ENCODE measurements at places on chromosomes 7 and 10. TPM values are rescaled to one million over a fixed set of nuclear protein-coding genes. Genes with fewer than 3 reads are reported as not detected.
A peak's percentile ranks its signal among the peaks of the same experiment; 100 is the strongest.

DNA sequence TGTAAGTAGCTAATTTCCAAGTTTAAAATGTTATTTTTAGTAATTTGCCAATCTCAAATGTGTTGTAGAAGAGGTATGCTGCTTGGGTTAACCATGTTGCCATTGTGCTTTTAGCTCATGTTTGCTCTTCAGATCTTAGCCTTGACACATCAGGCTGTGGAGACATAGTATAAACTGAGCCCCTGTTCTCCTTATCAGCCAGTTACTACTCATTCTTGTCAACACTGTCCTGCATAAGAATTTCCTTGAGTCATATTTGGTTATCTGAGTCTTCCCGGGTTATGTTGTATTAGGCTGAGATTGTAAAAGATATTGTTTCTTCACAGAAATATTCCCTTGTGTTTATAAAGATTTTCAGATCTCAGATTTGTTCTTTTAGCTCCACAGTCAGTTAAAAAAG lies 4.1 kb downstream of the SSBP1 start:
- no peak for DNase-seq

- no peak for DNase-seq
These were observed 14.2 kb upstream of the NT5C3A start for GRCh38 chr7:33076737-33077136.

GRCh38 chr10:970311-971149 lies 17.7 kb upstream of the GTPBP4 start:
- peak; percentile 50 for DNase-seq

- DNase-seq = peak; percentile 80
These were observed 6.1 kb downstream of the GSTO2 start for GRCh38 chr10:104274762-104275721.

DNA sequence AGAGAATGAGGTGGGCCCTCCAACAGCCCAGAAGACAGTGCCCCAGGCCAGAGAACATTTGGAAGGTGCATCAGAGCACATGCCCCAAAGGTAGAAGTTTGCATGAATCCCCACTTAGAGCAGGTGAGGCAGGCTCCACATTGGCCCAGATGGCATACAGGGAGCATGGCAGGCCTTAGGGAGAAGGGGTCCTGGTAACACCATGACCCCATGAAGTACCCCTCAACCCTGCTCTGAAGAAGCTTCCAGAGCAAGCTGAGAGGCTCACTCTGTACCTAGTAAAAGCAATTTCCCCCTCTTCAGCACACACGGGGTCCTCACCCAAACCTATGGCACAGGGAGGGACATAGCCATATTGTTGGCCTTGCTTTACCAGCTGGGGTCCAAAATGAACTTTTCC lies 162.6 kb downstream of the BUB3 start:
- no peak for DNase-seq

- no peak for DNase-seq
These were observed 60.2 kb upstream of the PODXL start for GRCh38 chr7:131616487-131617200.

DNA sequence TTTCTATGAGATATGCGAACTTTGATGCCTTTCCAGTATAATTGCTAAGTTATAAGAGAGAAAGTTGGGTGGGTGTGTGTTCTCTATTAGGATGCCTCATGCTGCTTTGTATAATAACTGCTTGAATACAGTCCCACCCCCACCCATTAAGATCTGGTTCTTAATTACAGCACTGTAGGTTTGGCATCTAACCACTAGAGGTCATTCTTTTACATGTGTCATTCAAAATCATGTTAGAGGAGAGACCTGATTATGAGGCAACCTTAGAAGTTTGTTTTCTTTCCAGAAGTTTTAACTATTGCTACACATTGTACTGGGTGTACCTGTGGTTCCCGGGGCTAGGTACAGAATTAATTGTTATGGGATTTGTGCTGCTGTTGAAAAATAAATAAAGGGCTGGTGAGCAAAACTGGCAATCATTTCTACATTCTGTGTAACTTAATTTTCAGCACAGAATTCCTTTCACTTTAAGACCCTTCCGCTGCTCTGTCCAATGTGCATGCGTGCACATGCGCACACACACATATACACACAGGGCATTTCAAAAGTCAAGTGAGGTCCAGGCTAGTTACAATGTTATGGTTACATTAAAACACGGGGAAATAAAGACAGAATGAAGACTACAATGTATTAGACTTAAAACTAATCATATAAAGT lies 1156.3 kb downstream of the SORCS3 start:
- no peak for DNase-seq

DNA sequence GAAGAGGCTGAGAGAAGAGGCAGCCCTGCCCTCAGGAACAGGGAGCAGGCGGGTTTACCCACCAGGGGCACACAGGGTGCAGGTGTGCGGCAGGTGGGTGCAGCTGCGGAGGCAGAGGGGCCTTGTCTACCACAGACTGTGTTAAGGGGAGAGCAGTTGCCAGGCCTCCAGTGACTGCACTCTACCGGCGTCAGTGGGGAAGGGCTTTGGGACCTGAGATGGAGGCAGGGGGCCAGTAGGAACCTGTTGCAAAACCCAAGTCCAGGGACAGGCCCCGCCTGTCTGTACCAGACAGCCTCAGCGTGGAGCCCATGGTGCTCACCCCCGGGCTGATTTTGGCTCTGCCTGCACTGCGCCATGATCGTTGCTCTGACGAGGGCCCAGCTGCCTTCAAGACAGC lies 507.6 kb upstream of the FOXK1 start:
- DNase-seq = no peak

GRCh38 chr10:9895453-9895852 lies 1122.2 kb upstream of the CELF2 start:
- DNase-seq = no peak

GRCh38 chr7:47666164-47666862 lies 84.4 kb upstream of the TNS3 start:
- no peak for DNase-seq

DNA sequence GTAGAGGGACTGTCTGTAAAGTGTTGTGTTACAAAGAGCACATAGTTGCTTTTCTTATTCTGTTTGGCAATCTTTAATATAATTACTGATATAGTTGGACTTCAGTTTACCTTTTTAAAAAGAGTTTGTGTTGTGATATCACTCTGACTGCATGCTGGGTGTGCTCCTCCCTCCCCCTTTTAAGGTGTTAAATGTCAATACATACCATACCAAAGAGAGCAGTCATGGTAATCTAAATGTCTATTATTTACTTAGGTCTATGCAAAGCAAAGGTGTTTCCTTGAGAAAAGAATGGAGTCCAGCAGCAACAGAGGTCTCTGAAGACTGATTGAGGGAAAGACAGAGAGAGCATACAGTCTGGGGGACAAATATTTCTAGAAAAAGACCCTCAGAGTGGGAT lies 275.1 kb upstream of the NRP1 start:
- no peak for DNase-seq

GRCh38 chr7:157729566-157729965 lies 392.8 kb downstream of the DNAJB6 start:
- no peak for DNase-seq

DNA sequence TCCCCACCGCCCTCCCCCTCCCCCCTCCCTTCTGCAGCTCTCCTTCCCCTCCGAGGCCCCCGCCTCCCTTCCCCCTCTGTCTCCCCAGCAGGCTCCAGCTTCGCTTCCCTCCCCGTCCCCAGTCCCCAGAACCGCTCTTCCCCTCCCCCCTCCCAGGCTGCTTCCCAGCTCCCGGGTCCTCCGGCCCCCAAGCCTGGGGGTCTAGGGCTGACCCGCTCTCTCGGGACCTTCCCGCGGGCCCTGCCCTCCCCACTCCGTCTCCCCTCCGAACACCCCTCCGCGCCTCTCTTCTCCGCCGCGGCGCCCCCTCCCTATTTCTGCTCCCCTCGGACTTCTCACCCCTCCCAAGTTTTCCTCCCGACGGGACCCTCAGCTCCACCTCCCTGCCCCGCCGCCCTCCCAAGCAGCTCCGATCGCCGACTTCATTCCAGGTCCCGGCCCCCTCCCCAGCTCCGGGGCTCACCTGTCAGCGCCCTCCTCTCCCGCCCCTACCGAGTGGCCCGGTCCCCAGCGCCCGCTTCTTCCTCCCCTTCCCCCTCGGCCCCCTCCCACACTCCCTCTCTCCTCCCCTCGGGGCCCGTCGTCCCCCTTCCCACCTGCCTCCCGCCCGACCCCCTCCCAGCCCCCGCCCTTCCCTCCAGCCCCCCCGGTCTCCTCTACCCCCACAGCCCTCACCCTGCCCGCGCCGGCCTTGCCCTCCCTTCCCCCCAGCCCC lies 990 bp downstream of the ZNF467 start:
- DNase-seq = peak; percentile 71

Gene EN2
- 0.13 TPM for total RNA-seq

Gene VAX1
- not detected for total RNA-seq

Gene SEMA3E
- 1.1 TPM for total RNA-seq

Gene ERVW-1
- not detected for total RNA-seq

Gene PRPS1L1
- not detected for total RNA-seq

Gene TUBAL3
- 0.44 TPM for total RNA-seq

Gene PTF1A
- not detected for total RNA-seq

Gene ADAP1
- total RNA-seq = 48.2 TPM

Gene GFRA1
- total RNA-seq = 22.3 TPM

All from kidney (tissue), 22 donors.